ENCODE measurements at places on chromosomes 11 and 22. TPM values are rescaled to one million over a fixed set of nuclear protein-coding genes. Genes with fewer than 3 reads are reported as not detected.

- H3K4me1 ChIP-seq = no peaks in the 10 kb centered on the region
- no peak overlapping the region for H3K4me3 ChIP-seq
- DNase-seq = no peak
Observed at GRCh38 chr11:91773090-91773489, 451.5 kb upstream of the FAT3 start.

- H3K4me1 ChIP-seq = no peaks in the 10 kb centered on the region
- no peak overlapping the region for H3K4me3 ChIP-seq
- H3K27ac ChIP-seq = no peak overlapping the region
Observed at GRCh38 chr22:27213294-27213693, 555.9 kb downstream of the MIAT start.

DNA sequence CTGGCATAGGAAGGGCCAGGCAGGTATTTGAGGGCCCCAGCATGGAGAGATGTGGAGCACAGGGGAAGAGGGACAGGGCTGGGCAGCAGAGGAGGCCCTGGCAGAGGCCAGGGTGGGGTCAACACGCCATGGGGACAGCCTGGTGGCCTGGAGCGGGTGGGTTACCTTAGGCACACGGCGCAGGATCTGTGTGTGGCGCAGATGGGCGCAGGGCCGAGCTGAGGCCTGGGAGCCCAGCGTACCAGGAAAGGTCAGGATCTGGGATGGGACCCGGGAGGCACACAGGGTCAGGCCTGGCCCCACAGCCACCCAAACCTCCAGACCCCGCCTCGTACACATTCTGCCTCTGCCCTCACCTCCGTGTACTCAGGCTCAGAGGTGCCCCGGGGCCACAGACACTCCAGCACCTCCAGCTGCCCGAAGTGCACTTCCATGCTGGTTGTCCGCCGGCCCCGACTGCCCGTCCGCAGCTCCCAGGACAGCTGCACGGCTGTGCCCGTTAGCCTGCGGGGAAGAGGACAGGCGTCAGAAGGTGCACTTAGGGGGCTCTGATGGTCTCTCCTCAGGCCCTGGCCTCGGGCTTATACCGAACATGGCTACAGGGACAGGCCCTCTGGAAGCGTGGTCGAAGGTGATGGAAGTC lies 6.4 kb downstream of the ATG2A start:
- peak overlapping the region; percentile 6 for H3K27ac ChIP-seq
- no peak overlapping the region for H3K4me3 ChIP-seq
- DNase-seq = no peak
- H3K36me3 ChIP-seq = peaks cover 14% of the 10 kb centered on the region
- H3K27me3 ChIP-seq = no peaks in the 10 kb centered on the region

DNA sequence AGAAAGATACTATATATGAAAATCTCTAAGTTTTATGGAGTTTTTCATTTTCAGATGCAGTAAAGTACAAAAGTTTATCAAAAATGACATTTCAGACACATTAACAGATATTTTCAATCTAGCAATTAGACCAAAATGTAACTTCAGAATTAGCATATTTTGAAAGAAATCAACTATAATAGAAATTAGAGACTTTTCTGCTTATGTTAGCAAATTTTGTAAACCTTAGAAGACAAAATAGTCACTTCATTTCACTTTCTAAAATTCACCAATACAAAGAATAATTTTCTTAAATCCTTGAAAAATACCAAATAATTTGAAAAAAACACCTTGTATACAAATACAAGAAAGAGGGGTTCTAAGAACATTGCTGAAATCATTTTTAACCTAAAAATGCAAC lies 135.8 kb upstream of the FIBIN start:
- no peak overlapping the region for H3K27ac ChIP-seq
- DNase-seq = no peak
- H3K4me1 ChIP-seq = no peaks in the 10 kb centered on the region
- no peak overlapping the region for H3K4me3 ChIP-seq
- no peaks in the 10 kb centered on the region for H3K27me3 ChIP-seq
- H3K36me3 ChIP-seq = no peaks in the 10 kb centered on the region

The SWAP70 gene
- 10.3 TPM for total RNA-seq

The RNASEH2C gene
- total RNA-seq = 86.3 TPM

DNA sequence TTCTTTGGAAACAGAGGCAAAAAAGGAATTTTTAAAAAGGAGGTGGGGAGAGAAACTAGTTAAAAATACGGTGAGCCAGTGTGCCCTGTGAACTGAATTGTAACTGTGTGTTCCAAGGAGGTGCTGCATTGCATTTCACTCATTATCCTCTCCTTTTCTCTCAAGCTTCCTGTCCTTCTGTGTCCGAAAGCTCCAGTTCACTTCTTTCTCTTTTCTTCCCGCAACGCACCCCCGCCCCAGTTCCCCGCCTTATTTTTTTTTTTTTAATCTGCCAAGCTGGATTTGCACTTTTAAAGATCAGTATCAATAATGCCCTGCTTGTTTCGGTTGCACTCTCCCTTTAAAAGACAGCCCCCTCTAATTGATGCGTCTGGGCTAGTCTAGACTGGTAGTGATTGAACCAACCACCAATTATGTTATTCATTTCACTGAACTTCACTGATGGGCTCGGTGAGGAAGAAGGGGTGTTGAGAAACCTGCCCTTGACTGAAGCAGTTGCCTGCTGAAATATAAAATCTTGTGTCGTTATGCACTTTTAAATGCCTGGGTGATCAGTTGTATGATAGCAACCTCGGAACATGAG lies 18.5 kb downstream of the BLID start:
- H3K4me1 ChIP-seq = peaks cover 6% of the 10 kb centered on the region
- no peak for DNase-seq
- H3K27ac ChIP-seq = no peak overlapping the region
- H3K36me3 ChIP-seq = no peaks in the 10 kb centered on the region
- H3K4me3 ChIP-seq = no peak overlapping the region

GRCh38 chr11:64268893-64269539 lies 15.4 kb downstream of the BAD start:
- peak overlapping the region; percentile 88 for H3K4me3 ChIP-seq
- DNase-seq = peak; percentile 51
- peaks cover 26% of the 10 kb centered on the region for H3K4me1 ChIP-seq
- H3K36me3 ChIP-seq = peaks cover 3% of the 10 kb centered on the region
- peak overlapping the region; percentile 92 for H3K27ac ChIP-seq

DNA sequence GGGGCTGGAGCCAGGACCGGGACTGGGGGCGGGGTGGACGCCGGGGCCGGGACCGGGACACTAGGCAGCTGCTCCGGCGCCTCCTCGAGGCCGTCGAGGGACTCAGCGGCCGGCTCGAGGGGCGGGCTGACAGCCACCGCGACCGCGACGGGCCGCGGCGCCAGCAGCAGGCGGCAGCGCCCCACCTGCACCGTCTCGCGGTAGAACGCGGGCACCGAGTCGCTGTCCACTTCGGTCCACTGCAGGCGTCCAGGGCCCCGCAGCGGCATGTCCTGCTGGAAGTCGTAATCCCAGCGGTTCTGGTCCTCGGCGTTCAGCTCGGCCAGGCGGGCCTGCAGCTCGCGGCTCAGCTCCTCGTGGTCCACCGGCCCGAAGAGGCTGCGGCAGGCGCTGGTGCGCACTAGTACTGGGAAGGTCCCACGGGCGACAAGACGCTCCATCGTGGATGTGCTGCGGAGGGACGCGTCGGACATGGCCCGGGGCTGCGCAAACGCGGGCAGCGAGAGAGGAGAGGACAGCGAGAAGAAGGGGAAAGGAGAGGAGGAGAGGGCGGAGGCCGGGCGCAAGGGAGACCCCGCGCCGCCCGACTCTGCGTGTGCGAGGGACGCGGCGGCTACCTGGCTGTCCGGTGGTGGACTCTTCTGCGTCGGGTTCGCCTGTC lies 428 bp downstream of the CDKN1C start:
- H3K4me1 ChIP-seq = peaks cover 14% of the 10 kb centered on the region
- no peaks in the 10 kb centered on the region for H3K36me3 ChIP-seq
- no peak overlapping the region for H3K27ac ChIP-seq

GRCh38 chr22:50293441-50294318 lies 13.8 kb downstream of the PLXNB2 start:
- peaks cover 22% of the 10 kb centered on the region for H3K27me3 ChIP-seq
- H3K27ac ChIP-seq = no peak overlapping the region
- peaks cover 12% of the 10 kb centered on the region for H3K4me1 ChIP-seq
